ENCODE measurements at places on chromosomes 6 and 20.

DNA sequence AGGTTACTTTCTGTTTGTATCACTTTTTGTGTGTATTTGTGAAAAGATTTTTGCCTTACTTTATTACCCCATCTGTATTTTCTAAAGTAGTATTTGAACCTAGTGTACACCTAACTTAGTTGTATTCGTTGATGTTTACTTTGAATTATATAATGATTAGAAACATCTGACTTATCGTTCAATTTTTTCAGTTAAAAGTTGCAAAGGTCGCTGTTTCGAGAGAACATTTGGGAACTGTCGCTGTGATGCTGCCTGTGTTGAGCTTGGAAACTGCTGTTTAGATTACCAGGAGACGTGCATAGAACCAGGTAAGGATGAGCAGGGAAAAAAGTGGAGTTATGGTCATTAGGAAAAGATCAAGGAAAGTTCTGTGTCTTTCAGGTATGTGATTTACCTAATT lies 42.0 kb downstream of the ENPP1 start:
- DNase-seq: no peak

DNA sequence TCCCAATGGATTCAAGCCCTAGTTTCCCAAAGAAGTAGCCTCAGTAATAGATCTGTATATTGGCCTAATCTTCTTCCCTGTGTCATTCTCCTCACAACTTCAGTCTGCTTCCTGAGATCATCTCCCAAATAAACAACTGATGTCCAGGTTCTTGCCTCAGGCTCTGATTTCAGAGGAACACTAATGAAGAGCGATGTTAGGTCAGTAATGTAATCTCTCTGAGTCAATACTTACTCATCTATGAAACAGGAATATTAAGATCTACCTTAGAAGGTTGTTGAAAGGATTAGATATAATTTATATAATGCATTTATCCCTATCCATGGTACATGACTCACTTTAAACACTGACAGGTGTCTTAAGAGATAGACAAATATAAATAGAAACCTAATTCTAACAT lies 246.0 kb upstream of the FLRT3 start:
- no peak for DNase-seq

GRCh38 chr6:38603966-38604365 lies 35.8 kb downstream of the BTBD9 start:
- no peak for DNase-seq

- DNase-seq: no peak
Measured at GRCh38 chr6:42049948-42050296, 402 bp upstream of the TAF8 start.

DNA sequence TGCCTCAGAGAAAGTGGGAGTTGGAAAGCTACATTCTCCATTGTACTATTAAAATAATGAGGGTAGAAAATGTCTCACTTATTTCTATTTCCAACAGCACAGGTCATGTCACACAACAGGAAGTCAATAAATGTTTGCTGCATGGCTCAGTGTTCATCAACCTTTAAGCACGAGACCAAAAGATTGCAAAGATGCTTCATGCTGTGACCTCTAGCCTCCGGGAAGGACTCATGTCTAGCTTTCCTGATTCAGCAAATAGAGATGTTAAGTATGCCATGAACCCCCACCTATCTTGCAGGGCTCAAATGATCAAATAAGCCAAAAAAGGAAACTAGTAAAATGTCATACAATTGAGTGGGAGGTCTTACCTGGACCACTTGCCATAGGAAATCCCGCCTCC lies 57.4 kb downstream of the NCOA6 start:
- no peak for DNase-seq
